ENCODE measurements at places on chromosomes 16 and 17.

DNA sequence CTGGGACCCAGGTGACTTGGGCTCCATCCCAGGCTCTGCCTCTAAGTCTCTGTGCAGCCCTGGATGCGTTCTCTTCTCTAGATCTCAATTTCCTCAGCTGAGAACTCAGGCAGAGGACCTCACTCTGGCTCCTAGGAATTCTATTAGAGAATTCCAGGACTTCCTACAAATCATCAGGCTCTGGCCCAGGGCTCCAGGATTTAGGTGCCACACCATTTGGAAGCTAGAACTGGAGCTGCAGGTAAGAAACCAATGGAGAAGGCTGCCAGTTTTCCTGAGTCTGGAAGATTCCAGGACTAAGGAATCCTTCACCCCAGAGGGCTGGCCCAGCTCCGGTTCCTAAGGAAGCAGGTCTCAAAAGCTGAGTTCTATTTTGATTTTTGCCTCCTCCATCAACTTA lies 189.8 kb upstream of the CDH5 start:
- DNase-seq = no peak

DNA sequence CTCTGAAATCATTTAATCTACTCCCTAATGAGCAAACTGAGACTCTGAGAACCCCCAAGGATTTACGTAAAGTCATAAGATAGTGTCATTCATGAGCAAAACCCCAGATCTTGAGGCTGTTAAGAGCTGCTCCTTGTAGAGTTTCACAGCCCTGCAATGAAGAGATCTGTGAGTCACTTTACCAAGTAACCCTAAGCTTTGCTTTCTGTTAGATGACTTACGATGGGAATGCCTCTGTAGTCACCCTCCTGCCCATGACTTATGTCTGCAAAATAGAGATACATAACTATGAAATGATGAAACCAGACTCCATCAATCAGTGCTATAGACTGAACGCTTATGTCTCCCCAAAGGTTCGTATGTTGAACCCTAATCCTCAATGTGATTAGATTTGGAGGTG lies 117.7 kb downstream of the HS3ST3A1 start:
- DNase-seq = no peak

- no peak for DNase-seq
These were observed 91.8 kb downstream of the FOXL1 start for GRCh38 chr16:86669937-86670749.

DNA sequence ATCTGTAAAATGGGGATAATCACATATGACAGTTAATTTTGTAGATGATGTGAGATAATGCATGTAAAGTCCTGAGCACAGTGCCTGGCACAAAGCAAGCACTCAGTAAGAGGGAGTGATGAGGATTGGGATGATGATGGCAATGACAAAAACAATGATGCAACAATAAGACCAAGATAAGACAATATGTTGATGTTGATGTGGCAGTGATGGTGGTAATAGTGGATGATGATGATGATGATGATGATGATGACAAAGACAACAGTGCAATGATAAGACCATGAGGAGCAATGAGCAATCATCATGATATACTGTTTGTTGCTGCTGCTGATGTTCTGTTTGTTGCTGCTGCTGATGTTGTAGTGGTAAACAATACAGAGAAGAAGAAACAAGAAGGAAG lies 344.1 kb downstream of the NPIPA8 start:
- DNase-seq = no peak

- DNase-seq = no peak
These were observed 579.7 kb downstream of the CDH13 start for GRCh38 chr16:83206426-83206825.

DNA sequence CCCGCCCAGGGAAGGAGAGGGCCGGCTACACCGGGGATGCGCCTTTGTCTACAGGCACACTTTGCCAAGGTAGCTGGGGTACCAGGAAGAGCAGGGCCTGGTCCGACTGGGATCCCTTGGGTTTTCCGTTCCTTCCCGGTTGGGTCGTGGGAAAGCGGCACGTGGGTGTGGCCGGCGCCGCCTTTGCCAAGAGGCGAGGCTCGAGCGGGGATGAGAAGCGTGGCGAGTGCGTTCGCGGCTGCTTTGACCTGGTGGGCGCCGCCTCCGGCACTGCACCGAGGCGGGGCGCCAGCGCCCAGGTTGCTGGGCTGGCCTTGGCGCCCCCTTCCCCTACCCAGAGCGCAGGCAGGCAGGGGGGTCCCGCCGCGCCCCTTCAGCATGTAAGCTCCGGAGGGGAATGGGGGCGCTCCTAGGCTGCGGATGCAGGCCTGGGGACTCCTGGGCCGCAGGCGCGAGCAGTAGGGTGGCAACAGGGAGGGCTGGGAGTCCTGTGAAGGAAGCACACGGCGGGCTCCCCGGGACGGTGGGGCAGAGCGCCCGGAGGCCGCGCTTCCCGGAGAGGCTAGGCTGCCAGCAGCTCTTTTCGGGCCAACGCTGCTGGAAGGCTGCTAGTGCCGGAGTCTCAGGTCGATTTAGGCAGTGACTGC lies 2.0 kb downstream of the HAS3 start:
- no peak for DNase-seq

- DNase-seq = no peak
These were observed 6.9 kb downstream of the RGS9 start for GRCh38 chr17:65143889-65144604.

GRCh38 chr16:1414532-1415260 lies at the start of gene UNKL:
UNKL (minus strand) TSS chr16:1414704; CDS start chr16:1414691, 13 bp downstream.
- peak; percentile 79 for DNase-seq

GRCh38 chr17:36727052-36727451 lies 125.7 kb downstream of the MRM1 start:
- DNase-seq = no peak

DNA sequence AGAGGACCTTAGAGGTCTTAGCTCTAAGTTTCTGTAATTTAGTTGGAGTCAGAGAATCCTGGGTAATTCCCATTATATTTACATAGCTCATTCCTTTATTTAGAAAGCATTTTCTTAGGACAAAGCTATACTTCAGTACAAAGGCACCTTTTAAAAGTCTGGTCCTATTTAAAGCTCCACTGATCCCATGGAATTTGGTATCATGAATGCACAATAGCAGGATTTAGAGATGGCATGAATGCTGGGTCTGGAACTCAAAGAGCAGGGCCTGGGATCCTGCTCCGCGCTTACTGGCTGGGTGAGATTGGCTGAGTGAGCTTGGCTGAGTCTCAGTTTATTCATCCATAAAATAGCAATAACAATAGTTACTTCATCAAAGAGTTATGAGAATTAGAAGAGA lies 4.8 kb downstream of the KRT23 start:
- DNase-seq = no peak

GRCh38 chr17:62704381-62704971 lies 77.0 kb downstream of the MRC2 start:
- peak; percentile 27 for DNase-seq

GRCh38 chr16:48217708-48218107 lies 26.4 kb upstream of the LONP2 start:
- no peak for DNase-seq

DNA sequence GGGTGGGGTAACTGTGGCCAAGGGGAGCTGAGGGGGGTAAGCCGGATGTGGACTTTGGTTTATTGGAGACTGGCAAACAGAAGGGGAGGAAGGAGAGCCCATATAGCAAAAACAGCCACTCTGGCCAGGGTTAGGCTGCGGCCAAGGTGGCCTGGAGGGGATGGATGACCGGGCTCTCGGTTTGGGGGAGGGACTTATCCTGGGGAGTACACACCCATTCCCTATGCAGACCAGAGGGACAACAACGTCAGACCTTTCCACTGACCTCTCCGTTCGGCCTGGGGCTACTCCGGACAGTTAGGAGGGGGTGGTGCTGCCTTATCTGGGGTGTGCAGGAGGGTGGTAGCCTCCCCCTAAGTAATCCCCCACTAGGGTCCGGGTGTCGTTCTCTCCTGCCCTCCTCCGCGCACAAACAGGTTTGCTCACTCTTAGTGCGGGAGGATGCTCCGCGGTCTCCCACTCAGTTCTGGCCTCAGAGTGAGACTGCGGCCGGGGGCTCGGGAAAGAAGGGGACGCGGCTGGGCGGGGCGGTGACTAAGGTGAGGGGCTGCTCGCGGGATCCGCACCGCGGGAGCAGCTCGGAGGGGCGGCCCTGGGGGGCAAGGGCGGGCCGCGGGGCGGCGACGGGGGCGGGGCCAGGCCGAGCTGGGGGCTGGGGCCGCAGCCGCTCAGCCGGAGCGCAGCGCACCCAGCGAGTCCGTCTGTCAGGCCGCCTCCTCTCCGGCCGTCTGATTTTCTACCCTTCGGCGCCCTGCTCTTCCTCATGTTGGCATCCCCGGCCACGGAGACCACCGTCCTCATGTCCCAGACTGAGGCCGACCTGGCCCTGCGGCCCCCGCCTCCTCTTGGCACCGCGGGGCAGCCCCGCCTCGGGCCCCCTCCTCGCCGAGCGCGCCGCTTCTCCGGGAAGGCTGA lies at the start of gene WNK4:
Gene WNK4, plus strand, starts transcription at position 675 of the 915 bp plus-strand sequence. Its CDS starts 89 bp downstream, at position 764.
- DNase-seq = peak; percentile 15

DNA sequence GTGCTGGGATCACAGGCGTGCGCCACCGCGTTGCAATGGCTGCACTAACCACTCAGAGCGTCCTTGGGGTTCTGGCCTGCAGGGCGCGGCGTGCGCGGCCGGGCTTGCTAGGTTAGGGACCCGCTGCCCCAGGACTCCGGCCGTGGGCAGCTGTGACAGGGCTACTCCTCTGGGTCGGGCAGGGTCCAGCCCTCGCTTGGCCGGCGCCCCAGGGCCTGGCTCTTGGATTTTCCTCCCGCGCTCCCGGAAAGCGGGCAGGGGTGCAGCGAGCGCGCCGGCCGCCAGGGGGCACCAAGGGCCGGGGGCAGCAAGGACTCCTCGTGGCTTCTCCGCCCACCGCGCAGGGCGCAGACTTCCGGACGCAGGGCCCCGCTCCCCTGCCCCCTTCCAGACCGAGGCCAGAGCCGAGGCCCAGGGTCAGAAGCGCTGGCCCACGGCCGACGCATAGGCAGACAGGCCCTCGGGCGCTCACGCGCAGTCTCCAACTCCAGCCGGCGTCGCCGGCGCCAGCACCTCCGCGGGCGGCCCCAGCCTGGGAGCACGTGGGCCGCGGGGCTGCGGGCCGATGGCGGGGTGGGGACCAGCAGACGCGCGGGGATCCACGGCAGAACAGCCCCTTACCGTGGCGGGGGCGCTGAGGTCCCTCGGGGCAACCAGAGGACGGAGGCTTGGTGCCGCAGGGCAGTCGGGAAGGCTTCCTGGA lies 355 bp downstream of the TLE7 start:
- peak; percentile 81 for DNase-seq

GRCh38 chr17:27457731-27458523 lies 1.7 kb downstream of the KSR1 start:
- DNase-seq = peak; percentile 46

DNA sequence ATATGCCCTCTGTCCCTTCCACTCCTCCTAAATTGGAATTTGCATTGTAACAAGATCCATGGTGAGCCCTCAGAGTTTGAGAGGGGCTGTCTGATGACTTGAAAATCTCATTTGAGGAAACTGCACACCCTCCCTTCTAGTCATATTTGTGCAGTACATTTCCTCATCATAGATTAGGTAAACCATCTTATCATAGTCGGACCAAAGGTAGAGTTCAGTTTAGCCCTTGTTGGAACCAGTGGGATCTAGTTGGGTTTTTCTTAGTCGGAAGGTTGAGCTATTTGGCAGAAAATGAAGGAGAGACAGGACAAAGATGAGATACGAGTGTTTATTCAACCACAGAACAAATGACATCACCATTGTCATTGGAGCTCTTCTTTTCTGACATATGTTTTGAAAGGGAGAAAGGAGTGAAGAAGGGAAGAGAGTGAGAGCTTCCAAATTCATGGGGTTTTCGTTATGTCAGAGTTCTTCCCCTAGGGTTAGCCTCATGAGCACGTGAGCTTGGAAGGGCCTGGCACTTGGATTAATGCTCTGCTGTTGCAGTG lies 15.8 kb upstream of the KRT20 start:
- no peak for DNase-seq

GRCh38 chr16:22284637-22285036 lies 12.6 kb upstream of the POLR3E start:
- no peak for DNase-seq

- no peak for DNase-seq
These were observed 451 bp downstream of the IL32 start for GRCh38 chr16:3065742-3066439.

DNA sequence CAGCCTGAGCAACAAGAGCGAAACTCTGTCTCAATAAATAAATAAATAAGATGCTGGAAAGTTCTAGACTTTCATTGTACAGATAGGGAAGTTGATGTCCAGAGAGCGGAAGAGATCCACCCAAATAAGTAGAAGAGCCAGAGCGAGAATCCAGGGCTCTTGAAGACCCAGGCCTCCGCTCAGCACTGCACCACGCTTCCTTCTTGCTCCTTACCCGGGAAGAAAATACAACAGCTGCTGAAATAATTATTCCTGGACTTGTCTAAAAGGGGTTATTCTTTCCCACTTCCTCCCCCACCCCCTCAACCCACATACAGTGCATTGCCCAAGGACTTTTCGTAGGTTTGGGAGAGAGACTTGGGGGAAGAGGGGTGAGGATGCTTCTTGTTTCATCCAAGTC lies 26.7 kb downstream of the CDK5RAP3 start:
- DNase-seq = no peak

DNA sequence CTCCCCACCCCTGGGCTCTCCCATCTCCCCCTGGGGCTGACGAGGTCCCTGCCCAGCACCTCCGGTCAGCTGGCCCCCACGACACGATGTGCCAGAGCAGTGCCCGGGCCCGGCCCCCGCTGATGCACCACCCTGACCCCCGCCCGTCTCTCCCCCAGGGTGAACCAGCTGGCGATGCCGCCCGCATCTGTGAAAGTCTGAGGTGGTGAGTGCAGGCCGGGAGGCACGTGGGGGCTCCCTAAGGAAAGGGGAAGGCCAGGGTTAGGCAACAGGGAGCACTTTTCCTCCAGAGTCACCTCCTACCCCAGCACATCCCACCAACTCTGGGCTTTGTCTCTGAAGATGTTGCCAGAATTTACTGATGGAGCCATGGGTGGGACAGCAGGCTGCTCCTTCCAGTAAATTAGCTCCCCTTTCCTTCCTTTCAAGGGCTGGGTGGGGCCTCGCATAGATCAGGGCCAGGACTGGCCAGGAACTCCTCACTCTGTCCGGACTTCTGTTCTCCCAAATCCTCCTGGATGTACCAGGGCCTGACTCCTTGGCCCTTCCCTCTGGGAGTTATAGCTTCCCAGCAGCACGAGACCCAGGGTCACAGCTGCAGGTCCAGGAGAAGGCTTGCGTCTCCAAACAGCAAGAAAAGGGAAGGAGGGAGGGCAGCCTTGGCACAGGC lies 18.3 kb downstream of the MYBBP1A start:
- peak; percentile 41 for DNase-seq

- DNase-seq = no peak
These were observed 4.0 kb upstream of the ADGRG3 start for GRCh38 chr16:57663917-57664661.

DNA sequence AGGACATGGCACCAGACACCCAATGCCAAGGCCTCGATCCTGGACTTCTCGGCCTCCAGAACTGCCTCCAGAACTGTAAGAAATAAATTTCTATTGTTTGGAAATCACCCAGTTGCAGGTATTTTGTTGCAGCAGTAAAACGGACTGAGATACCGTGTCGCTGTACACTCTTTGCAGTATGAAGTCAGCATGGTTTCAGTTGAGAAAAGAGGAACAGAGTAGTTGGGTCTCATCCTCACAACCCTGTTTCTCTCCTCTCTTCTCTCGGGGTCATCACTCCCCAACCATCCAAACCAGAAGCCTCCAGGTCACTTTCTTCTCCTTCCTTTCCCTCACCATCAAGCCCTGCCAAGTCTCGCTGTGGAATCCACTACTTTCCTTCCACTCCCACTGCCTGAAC lies 77.8 kb downstream of the ADCY9 start:
- no peak for DNase-seq
